Fibroblast of skin of right biceps (primary cell): ENCODE measurements at places on chromosomes 4 and X.
A peak's percentile ranks its signal among the peaks of the same experiment; 100 is the strongest.

- DNase-seq = no peak
Measured at GRCh38 chr4:165477799-165478198, 99.0 kb downstream of the CPE start.

- no peak for DNase-seq
Measured at GRCh38 chr4:56198265-56198664, 189.0 kb downstream of the AASDH start.

GRCh38 chr4:6420972-6421371 lies 51.4 kb downstream of the PPP2R2C start:
- DNase-seq = no peak

DNA sequence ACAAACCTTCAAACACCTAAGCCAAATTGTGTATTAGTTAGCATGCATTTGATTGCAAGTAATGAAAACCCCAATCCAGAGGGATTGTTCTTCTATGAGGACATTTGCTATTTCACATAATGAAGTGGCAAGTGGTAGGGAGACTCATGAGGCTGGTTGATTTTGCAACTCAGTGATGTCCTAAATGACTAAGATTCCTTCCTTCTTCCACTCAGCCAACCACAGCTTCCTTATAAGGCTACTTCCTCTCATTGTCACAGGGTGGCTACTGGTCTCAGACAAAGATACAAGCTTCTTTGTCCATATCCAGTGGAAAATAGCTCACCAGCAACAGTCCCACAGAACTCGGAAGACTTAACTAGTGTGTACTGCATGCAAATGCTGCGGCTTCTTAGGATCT lies 5.3 kb upstream of the OTC start:
- DNase-seq = peak; percentile 68

DNA sequence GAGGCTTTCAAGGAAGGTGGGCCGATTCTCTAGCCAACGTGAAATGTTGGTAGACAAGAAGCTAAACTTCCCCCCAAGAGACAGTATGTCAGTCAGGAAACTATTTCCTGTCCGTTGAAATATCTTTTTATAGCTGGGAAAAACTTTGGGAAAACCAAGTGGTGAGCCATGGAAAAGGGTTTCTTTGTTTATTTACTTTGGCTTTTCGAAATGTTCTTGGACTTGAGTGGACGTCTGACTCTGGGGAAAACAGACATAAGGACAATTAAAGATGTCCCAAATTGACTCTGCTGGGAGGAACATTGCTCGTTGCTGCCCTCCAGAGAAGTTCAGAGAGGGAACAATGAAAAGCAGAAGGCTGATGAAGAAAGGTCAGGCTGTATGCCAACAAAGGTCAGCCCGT lies 295.4 kb downstream of the RAPGEF2 start:
- peak; percentile 71 for DNase-seq

- peak; percentile 64 for DNase-seq
Measured at GRCh38 chrX:139739138-139739537, 31.2 kb upstream of the MCF2 start.

GRCh38 chrX:64152857-64153256 lies 52.7 kb downstream of the AMER1 start:
- no peak for DNase-seq

DNA sequence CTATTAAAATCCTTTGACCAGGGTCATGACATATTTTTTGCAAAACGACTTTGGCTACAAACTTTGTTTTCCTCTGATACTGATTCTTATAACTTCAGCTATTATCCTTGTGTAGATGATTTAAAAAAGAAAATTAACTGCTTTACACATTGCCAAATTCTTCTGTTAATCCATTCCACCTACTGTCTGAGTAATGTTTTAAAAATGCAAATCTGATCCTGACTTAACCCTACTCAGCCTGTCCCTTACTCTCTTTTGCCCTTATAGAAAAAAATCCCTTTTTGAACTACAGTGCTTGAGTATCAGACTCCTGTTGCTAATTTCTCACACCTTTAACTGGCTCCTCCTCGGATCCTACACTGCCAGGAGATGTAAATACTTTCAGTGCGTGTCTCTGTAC lies 723.1 kb downstream of the ADGRL3 start:
- no peak for DNase-seq

DNA sequence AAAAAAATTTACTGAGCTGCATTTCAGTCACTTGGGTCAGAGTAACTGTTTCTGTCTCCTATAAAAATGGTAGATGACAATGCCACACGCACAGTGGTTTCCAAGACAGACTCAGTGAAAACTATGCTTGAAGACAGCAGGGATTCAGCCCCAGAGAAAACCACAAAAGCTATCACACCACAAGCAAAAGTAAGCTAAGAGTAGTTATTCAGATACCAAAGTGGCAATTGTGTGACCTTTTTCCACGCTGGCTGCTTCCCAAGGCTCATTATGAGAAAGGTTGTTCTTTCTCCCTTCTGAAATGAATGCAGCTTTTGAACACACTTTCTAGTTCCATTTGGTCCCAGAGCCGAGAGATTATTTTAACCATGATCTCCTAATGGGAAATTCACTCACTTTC lies 46.4 kb upstream of the GPM6B start:
- DNase-seq = no peak

GRCh38 chr4:145289403-145290076 lies 109.2 kb upstream of the OTUD4 start:
- peak; percentile 81 for DNase-seq

GRCh38 chr4:143700416-143701352 lies at the start of gene FREM3:
Gene FREM3, minus strand, starts transcription at chr4:143700675. Its CDS starts 0 bp downstream, at chr4:143700675.
- no peak for DNase-seq

DNA sequence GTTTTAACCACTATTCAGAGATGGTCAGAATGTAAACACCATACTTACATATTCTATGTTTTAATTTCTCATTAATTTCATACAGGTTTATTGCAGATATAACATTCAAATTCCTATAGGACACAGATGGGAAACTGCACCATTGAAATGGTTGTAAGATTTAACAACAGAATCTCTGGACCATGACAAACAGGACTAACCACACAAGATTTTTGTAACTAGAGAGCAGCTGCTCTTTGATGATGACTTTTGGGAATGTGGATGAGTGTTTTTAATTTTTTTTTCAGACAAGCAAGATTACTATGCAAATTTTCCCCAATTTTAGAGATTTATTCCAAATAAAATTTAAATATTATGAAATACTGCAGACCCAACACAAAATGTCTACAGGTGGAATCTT lies 610.2 kb downstream of the PCDH18 start:
- DNase-seq = no peak

- DNase-seq = no peak
Measured at GRCh38 chr4:64251781-64252180, 157.5 kb downstream of the TECRL start.

DNA sequence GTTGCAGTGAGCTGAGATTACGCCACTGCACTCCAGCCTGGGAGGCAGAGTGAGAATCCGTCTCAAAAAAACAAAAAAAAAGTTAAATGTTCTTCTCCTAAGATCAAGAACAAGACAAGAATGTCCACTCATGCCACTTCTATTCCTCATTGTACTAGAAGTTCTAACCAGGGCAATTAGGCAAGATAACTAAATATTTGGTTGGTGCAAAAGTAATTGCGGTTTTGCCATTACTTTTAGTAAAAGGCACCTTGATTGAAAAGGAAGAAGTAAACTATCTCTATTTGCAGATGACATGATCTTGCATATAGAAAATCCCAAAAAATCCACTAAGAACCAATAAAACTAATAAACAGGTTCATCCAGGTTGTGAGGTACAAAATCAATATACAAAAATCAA lies 24.0 kb upstream of the SLC7A3 start:
- no peak for DNase-seq

- no peak for DNase-seq
Measured at GRCh38 chr4:13515268-13515667, 29.0 kb downstream of the NKX3-2 start.

DNA sequence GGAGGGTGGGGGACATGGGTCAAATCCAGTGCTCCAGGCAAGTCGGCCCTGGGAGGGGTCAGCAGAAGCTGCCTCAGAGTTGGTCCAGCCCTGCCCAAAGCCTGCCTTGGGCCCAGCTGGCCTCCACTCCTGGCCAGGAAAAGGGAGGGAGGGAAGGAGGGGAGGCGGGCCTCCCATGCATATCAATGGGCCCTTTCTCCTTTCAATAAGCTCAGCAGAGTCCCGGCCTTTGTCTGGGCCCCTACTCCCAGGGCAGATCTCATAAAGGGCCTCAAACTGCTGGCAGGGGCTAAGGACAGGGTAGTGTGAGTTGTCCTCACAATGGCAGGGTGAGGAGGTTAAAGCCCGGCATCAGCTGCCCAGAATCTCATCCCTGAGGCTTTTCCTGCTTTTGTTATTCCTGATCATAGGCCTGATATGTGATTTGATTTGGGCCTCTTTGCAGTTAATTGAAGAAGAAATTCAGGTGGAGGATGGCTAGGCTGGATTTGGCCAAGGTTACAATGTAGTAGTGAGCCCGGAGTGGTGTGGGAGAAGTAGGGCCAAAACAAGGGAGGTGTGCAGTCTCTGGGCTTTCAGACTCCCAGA lies 121.1 kb upstream of the ATP6AP2 start:
- no peak for DNase-seq

- peak; percentile 1 for DNase-seq
Measured at GRCh38 chrX:138711399-138712347, at the start of gene FGF13. Gene FGF13, minus strand, starts transcription at chrX:138711717. Its CDS starts 714 bp downstream, at chrX:138711003.

DNA sequence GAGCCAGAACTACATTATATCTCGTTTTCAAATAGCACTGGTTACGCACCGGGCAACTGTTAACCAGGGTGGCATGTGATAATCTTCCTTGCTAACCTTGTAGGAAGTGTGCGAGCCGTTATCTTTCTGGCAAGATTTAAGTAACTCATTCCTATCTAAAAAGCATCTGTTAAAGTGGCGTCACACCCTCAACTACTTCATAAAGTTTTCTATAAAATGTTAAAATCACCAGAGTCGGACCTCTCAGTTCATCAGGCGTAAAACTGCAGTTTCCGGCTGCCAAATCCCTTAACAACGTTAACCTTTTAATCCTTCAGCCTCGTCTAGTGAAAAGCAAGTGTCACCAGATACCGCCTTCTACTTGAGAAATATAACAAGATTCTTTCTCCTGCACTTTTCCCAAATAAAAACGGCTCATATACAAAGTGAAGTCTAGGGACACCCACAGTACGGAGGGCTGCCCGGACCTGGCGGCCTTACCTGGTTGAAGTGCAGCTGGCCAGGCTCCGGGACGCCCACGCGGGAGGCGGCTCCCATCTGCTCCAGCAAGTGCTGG lies 1.2 kb downstream of the SLC39A8 start:
- no peak for DNase-seq

DNA sequence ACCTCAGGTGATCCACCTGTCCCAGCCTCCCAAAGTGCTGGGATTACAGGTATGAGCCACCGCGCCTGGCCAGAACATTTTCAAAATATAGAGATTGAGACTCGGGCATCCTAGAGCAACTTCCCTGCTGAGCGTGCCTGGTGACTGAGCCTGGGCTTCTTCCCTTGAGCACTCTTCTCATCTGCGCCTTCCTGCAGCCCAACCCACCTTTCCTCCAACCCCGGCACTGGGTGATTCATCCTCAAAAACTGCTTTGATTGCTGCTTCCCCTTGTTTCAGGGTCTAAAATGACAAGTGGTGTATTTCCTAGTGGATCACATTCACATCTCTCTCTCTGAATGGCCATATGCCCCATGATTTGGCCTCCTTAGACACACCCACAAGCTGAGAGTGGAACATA lies 37.8 kb downstream of the PHKA2 start:
- DNase-seq = peak; percentile 16

GRCh38 chrX:39900777-39901170 lies 197.0 kb downstream of the BCOR start:
- no peak for DNase-seq

GRCh38 chr4:155722816-155723499 lies 35.9 kb upstream of the GUCY1B1 start:
- DNase-seq = peak; percentile 84

- peak; percentile 32 for DNase-seq
Measured at GRCh38 chr4:54439831-54440243, 210.7 kb downstream of the PDGFRA start.

GRCh38 chr4:124970011-124970410 lies 257.5 kb upstream of the ANKRD50 start:
- peak; percentile 78 for DNase-seq

DNA sequence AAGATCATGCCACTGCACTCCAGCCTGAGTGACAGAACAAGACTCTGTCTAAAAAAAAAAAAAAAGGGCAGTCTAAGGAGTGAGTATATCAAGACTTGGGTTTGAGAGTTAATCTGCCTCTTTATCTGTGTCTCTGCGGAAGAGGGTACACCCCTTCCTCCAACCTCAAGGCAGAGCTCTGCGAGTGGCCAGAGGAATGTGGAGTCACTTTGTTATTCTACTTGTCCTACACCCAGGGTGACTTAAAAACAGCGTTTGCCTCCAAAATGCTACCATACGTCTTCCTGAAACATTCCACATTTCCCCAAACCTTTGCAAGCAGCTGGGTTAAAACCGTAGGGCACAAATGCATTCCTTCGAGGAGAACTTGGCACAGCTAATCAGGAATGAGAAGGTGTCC lies 199.9 kb downstream of the SHOX start:
- no peak for DNase-seq

GRCh38 chr4:119504616-119505015 lies 124.0 kb downstream of the PDE5A start:
- no peak for DNase-seq

- peak; percentile 29 for DNase-seq
Measured at GRCh38 chrX:40496728-40497127, 84.0 kb upstream of the ATP6AP2 start.

DNA sequence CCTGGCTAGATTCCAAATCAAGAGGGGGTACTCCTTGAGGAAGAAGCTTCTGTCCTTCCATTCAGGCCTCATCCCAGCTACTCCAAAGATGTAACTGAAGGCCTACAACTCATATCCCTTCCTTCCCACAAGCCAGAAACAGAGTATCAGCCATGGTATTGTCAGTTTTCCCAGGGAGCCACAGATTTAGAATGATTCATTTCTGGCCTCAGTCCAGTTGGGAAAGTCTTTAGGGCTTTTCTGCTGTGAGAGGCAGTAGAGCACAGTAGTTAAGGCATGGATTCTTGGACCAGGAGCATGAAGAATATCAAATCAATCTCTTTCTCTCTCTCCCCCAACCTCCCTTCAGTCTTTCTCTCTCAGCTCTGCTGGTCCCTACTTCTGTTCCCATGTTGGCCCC lies 505.0 kb downstream of the BCOR start:
- peak; percentile 62 for DNase-seq

DNA sequence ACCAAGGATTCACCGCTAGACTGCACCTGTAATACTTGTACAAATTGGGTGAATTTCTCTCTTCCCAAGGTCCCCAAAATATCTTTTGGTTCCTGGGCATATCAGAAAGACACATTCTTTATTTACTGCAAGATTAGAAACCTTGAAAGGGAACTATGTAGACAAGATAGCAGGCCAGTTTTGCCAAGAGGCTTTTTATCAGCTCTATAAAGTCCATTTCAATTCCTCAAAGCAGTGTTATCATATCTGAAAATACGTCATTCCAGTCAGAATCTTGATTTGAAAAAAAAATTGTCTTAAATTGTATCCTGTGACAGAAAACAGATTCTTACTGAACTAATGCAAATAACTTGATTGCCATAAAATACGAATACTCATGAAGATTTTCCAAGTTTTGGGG lies 37.0 kb upstream of the NSG1 start:
- DNase-seq = no peak

- DNase-seq = no peak
Measured at GRCh38 chrX:106742805-106743204, 16.3 kb downstream of the RNF128 start.
